Urinary bladder (tissue), 4 donors: ENCODE measurements at places on chromosomes 12 and 14.

DNA sequence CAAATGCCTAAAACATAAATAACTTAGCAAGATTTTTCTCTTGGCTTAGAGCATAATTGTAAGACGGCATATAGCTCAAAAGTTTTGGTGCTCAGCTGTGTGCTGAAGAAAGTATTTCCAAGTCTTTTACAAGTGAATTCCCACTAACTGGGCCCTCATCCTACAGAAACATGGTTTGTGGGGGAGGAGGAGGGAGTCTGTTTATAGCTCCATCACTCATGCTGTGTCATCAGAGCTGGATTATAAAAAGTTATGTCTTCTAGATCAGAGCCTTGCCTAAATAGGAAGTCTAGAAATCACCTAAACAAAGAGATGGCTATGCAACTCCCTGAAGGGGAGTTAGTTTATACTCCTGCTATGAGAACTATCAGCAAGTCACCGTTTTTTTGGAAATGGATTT lies 65.9 kb upstream of the OTOGL start:
- no peak for DNase-seq

DNA sequence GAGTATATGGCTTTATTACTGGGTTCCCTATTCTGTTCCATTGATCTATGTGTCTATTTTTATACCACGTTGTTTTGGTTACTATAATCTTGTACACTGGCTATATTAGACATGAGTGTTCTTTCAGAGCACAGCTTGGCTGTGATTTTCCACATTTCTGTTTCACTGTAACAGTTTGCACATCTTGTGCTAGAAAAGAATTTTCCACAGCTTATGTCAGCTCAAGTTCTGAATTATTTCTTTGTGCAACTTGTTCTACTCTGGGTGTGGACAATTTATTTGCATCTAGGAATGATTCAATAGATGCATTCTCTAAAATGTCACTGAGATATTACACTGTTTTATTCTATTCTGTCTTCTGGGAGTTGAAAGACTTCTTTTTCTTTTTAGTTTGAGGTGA lies 28.4 kb upstream of the OR5AU1 start:
- no peak for DNase-seq

DNA sequence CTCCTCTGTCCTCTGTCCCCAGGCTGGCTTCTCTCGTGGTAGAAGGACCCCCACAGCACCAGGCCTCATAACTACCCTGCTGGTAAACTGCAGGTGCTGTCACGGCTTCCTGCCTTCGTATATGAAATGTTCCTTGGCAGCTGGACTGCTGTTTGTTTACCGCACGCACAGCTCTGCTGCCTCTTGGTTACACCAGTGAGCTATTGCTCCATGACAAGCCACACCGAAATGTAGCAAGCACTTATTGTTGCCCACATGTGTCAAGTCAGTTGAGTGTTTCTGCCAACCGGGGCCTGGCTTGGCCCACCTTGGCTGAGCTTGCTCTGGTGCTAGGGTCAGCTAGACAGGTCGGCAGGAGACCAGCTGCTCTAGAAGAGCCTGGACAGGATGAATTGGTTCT lies 21.7 kb upstream of the TCL1B start:
- DNase-seq: no peak

- DNase-seq: no peak
Observed at GRCh38 chr14:98959958-98960616, 311.9 kb downstream of the BCL11B start.

DNA sequence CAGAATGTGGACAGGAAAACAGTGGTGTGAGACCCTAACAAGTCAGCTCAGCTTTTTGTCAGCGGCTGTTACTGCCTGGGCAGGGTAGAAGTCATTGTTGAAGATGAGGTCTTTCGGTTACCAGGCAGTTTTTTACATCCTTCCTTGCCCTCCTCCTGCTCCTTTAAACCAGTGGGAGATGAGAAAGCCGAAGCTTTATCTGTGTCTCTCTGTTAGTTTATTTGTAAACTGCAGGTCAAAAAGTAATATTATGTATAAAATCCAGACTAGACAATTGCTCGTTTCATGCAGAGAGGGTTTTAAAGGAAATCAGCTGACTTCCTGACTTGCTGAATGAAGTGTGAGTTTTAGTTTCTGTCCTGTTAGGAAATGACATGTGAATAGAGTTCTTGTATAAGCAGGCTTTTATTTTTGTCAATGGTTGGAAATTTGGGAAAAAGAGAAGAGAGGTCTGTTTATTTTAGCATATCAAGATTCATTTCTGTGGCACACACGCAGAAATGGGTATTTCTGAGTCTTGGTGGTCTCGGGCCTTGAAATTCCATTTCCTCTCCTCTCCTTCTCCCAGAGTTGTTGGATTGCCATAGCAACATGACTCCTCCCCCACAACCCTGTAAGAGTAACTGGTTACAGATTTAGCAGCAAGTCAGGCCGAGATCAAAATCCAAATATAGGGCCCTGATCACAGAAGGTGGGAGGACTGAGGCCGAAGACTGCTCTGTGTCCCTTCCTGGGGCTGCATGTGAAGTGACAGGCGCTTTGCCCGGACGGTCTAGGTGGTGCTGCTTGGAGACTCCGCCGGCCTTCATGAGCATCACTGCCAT lies 60.8 kb downstream of the SAMD4A start:
- no peak for DNase-seq

- no peak for DNase-seq
Observed at GRCh38 chr12:40734276-40734675, 42.0 kb downstream of the CNTN1 start.

DNA sequence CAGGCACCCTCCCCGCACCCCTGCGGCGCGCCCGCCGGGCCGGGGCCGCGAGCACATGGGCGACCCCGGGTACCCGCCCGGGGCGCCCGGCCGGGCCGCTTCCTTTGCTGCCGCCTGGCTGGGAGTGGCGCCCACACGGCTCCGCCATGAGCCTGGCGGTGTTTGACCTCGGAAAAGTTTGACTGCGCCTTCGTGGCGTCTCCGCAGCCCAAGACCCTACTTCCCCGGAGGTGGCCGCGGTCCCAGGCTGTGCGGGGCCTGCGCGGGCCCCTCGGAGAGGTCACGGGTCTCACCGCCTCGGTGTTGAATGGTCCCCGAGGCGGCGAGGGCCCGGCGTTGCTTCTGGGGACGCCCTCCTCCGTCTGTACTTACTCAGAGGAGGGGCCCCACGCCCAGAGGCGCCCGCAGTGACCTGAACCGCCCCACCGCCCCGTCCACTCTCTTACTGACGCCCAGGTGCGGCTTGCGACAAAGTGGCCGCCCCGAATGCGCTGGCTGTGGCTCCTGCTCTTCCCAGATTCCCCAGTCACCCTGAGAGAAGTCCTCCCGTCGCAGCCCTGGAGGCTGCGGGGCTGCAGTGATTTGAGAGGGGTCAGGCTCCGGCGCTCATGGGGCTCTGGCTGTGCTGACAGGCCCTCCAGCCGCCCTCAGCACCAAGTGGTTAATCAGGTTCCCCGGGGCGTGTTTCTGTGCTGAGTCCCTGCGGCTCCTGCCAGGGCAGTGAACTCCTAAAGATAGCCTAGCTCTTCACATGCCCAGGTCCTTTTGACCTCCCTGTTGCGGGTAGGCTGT lies 5.8 kb downstream of the KMT5A start:
- no peak for DNase-seq
